CD4-positive, alpha-beta T cell treated with Interleukin-2 at 100 ng/mL for 4 hours (primary cell): ENCODE measurements at places on chromosomes 6 and 20.

DNA sequence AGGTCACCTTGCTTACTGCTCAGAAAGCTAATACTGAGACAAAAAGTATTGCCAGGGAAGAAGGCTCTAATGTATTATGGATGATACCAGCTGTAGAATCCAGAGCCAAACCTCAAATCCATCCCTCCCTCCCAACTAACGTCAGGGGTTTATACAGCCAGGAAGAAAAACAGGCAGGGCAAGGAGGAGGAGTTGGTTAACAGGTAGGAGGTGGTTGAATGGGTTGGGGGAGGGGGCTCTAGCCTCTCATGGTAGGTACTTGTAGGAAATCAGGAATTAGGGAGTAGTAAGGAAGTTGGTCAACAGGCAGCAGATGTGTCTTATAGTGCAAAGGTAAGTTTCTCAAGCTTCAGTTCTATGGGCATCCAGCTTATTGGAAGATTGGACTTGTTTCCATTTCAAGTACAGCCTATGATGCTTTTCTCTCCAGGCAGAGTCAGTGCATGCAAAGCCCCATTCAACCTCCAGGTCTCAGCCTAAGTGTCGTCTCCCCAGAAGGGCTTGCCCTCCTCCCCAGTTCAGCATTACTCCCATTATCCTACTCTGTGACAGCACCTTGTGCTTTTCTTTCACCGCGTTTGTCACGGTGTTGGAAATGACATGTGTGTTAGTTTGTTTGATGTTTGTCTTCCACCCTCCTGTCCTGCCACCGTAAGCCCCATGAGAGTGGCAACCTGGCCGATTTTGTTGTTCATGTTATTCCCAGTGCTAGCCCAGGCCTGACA lies 38.1 kb downstream of the PNLDC1 start:
- DNase-seq, result no peak

- no peak for DNase-seq
These were observed 202.3 kb upstream of the RIN2 start for GRCh38 chr20:19555726-19556125.

- DNase-seq, result no peak
These were observed 72.5 kb downstream of the PTPN1 start for GRCh38 chr20:50582591-50583234.

DNA sequence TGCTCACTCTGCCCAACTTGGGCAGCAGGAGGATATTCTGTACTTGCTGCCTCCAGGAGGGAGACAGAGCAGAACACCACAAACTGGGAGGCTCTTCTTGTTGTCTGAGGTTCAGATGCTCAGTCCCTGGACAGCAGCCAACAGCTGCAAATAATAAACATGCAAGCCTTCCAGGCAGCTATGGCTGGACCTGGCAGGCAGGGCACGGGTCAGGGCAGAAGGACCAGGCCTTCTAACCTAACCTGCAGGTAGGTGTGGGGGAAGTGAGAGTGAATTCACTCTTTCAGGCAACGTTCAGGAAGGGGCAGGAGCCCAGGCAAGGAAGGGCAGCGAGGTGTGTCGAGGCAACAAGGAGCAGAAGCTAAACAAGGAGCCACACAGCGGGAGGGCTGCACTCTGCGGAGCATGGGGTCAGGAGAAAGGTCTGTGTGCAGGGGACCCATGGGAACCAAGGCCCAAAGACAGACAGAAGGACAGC lies 31.5 kb downstream of the NINL start:
- DNase-seq, result no peak

GRCh38 chr6:53203483-53203882 lies 54.8 kb upstream of the GCM1 start:
- DNase-seq, result no peak

GRCh38 chr20:18904624-18905023 lies 91.0 kb downstream of the SCP2D1 start:
- no peak for DNase-seq

DNA sequence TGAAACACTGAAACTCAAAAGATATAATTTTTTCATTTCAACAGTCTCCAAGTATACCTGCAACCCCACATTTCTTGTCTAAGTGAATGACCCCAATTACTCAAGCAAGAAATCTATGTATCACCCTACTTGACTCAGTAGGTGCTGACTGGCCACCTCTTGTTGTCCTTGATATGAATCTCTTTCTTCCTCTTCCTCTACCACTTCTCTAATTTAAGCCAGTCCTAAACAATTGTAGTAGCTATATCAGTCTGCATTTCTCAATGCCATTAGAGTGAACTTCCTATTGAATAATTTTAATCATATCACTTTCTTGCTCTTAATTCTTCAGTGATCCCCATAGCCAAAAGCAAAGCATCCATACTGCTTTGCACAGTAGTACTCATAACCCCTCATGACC lies 93.2 kb downstream of the NKAIN2 start:
- DNase-seq, result no peak

DNA sequence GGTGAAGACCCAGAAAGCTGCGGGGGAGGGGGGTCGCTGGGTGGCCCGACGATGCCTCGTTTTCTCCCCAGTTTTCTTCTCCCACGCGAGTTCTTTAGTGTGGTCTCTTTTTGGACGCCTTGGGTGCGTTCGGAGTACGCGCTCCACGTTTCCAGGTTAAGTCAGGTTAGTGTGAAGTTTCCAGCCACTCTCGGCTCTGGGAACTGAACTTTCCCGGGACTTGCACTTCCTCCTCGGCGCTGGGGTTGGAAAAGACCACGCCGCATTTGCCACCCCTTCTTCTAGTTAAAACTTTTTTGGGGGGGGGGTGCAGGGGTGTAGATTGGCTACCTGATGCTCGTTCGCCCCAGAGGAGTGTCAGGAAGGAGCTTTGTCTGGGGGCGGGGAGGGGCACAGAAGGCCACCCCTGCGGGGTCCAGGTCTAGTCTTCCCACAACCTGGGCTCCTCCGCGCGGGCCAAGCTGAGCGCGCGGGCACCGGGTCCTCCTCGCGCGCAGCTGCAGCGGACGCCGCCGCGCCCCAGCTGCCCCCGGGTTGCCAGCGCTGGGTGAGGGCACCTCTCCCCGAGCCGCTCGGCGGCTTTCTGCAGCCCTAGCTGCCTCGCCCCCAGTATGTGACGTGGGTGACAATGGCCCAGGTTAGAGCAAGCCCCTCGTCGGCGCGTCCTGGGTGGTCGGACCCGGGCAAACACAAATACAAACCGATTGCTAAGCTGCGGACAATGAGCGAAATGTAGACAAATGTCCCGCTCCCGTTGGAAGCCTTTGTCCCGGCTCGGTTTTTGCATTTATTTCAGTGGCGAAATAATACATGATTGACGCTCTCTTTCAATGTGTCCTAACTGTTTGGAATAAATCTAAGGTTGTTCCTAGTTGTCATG lies 1.7 kb upstream of the NKX2-2 start:
- no peak for DNase-seq

DNA sequence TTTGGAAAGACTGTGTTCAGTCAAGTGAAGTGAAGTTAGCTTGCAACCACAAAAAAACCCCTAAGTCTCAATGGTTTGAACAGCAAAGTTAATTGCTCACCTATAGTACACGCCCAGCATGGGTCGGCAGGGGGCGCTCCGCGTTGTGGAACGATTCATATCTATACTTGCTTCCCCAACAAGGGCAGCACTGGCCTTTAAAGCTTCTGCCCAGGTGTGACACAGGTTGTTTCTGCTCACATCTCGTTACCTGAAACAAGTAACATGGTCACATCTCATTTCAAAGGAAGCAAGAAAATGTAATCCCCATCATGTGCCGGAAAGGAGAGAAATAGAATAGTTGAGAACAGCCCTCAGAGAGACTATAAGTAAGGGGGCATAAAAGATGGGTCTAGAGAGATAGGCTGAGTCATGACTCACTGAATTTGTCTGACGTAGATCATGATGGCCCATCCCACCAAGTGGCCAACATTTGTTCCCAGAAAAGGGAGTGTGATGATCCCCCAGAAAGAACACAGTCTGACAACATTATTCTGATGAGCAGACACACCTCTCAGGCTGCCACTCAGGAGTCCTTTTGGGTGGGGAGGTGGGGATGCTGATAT lies 29.0 kb downstream of the HNF4A start:
- DNase-seq, result peak; percentile 81

DNA sequence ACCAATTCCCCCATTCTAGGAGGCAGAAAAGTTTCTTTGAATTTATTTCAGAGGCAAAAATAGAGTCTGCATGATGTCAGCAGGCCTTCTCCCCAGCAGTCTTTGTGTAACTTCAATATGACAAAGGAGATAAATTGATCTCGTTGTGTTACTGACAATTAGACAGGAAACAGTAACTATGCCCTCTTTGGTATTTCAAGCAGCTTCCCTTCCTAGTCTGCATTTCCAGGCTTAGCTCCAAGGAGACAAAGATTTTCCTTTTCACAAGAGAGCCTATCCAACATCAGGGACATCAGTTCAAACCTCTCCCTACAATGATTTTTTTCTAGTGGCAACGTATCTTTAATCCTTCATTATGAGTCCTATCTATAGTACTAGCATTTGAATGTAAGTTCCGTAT lies 245.9 kb upstream of the HSF2 start:
- no peak for DNase-seq

GRCh38 chr6:33178755-33179475 lies 13.4 kb downstream of the COL11A2 start:
- DNase-seq, result no peak

DNA sequence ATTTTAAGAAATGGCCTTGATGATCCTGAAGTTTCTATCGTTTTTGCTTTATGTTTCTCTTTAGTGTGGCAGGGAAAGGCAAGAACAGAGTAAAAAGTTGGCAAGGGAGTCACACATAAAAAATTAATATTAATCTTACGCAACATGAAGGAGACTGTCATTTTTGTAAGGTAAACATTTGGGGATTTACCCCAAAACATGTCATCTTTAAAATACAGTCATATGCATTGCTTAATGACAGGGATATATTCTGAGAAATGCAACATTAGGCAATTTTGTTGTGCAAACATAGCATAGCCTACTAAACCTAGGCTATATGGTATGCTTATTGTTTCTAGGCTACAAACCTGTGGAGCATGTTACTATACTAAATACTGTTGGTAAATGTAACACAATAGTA lies 5.4 kb downstream of the RBL1 start:
- no peak for DNase-seq

- DNase-seq, result peak; percentile 68
These were observed 25.6 kb upstream of the HLA-DQB1 start for GRCh38 chr6:32692019-32692418.

DNA sequence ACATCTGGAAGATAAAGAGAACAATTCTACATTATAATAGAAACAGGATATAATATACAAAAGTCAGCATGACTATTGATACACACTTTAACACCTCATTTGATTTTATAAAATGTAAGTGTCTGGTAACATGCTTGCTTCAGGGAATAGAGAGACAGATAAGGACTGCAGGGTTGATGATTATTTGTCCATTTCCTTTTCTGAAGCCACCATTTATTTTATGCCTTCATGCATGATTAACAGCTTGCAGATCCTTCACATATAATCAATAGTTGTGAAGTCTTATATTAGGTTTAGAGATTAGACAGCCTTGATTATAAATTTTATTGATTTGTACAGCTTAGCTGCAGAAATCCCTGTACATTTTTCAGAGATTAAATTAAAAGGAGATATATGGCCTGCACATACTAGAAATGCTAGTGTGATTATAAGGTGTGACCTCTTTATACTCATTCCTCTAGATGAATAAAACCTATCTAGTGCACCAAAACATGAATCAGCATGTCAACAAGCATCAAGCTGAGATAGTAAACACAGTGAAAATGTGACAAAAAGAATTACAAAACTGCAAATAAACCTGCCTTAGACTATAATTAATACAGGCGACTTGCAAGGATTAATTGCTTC lies 198.8 kb upstream of the THEMIS start:
- no peak for DNase-seq

DNA sequence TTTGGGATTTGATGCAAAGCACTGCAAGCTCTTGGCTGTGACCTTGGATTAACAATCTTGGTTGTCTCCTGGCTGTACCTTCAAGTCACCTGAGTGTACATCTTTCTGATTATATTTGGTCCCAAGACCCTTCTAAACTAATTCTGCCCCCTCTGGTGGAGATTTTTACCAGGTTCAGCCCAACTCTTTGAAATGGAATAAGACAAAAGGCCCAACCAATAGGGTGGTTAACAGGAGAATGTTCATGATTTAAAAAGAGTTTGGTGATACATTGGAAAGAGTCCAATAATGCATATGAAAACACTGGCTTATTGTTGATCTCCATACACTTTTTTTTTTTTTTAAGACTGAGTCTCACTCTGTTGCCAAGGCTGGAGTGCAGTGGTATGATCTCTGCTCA lies 77.5 kb upstream of the CD83 start:
- no peak for DNase-seq

DNA sequence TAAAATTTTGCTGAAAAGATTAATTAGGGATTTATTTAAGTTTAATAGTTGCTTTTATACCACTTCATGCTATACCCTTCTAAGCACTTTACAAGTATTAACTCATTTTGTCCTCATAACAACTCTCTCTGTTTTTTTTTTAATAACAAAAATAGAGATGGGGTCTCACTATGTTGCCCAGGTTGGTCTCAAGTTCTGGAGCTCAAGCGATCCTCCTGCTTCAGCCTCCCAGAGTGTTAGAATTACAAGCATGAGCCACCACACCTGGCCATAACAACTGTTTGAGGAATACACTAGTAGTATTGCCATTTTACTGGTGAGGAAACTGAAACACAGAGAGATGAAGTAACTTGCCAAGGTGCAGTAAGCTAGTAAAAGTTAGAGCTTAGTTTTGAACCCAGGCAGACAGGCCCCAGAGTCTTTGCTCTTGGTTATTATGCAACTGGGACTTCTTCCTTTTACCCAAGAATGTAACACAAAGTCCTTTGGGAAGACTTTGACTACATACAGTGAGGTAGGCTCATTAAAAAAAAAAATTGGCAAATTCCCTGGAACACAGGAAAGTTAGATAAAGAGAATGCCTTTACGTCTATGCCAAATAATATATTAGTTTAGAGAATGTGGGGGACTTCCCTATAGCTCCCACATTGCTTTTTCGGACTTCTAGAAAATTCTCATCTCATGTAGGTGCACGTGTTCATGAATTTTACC lies 11.4 kb downstream of the ANKS1A start:
- no peak for DNase-seq

DNA sequence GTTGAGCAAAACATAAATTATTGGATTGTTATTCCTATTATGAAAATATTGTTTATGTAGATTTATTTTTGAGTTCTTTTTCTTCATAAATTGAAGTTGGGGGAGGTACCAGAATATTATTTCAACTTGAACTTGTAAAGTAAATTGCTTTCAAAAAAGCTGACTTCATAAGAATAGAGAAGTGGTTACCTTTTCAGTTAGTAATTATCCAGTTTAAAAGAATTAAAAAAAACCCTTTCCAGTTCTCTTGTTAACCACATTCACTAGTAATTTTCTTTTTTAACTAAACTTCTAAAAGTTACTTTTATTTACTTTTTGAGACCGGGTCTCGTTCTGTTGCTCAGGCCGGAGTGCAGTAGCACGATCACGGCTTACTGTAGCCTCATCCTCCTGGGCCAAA lies 124.3 kb downstream of the CDKAL1 start:
- DNase-seq, result no peak

DNA sequence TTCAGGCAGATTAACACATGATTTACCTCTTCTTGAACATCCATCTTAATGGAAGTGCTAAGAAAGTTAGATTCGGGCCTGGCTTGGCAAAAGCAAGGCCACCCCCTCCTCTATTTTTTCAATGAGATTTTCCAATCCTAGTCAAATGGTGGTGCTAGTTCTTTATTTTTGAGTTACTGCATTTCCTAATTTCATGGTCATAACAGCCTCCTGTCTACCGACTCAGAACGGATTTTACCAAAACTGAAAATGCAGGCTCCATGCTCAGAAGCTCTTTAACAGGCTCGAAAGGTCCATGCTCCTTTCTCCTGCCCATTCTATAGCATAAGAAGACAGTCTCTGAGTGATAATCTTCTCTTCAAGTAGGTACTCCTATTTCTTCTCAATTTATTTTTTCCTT lies 117.2 kb upstream of the ESR1 start:
- peak; percentile 44 for DNase-seq

- no peak for DNase-seq
These were observed 544.6 kb upstream of the BTBD3 start for GRCh38 chr20:11372876-11373790.
